ENCODE measurements at places on chromosomes 1 and 21.
A peak's percentile ranks its signal among the peaks of the same experiment; 100 is the strongest.

GRCh38 chr1:201730611-201731010, 98.3 kb upstream of the IPO9 start:
- DNase-seq: no peak

DNA sequence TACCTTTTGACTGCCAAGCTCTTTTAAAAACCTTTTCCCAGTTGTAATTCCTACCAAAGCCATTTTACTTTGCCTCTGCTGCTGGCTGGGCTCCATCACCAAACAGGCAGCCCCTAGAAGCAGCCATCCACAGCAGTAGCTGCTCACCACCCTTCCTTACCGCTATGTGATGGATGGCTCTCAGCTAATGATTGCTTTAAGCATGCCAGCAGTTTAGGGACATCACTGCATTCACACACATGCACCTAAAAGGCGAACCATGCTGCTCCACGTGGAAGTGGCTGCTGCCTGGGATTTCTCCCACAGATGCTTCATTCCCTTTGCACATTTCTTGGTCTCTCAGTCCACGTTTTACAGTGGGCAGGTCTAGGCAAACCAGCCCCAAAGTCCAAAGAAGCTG, 46.3 kb upstream of the PDE9A start:
- DNase-seq: no peak

DNA sequence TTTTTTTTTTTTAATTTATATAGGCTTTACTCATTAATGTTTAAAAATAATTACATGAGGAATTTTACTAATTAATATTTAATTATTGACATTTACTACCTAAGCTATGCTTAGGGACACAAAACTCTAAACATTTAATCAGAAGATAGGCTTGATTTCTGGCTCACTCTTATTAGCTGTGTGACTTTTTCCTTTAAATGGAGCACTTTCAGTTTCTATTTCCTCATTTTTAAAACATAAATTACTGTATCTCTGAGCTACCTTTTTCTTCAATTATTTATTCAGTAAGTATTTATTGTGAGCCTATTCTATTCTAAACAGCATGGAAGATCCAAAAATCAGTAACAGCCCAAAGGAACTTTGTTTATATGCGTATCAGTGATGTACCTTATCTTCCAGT, 40.5 kb downstream of the MAP3K7CL start:
- DNase-seq: no peak

DNA sequence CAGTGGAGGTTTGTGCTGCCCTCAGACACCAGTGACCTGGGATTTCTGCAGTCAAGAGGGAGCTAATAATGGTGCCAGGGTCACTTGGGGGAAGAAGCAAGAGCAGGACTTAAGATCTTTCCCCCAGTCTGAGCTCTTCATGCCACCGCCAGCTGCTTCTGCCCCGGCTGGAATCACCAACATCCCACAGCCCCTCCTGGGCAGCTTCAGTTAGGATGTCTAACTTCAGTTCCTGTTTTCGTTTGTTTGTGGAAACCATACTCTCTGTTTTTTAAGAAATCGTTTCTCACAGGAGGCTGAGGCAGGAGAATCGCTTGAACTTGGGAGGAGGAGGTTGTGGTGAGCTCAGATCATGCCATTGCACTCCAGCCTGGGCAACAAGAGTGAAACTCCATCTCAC, 25.6 kb upstream of the PRDM2 start:
- no peak for DNase-seq

GRCh38 chr1:155529929-155530328, 32.7 kb downstream of the ASH1L start:
- DNase-seq: no peak

DNA sequence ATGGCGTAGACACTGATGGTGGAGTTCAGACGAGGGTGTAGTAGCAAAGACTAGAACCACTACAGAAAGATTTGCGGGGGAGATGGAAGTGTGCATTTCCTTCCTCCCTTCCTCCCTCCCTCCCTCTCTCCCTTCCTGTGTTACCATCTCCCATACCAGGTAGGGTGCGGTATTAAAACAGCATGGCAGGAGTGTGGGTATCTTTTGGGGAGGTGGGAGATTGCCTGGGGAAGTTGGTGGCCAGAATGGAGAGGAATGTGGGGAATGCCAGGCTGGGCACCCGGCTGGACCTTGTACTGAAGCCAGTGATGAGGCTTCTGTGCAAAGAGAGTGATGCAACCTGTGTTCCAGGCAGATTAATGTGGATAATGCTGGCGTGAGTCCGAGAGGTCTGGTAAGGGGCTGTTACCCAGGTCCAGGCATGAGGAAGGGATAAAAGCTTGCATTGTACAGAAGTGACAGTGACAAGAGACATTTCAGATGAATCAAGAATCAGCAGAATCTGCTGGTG, 30.3 kb upstream of the PPP2R5A start:
- no peak for DNase-seq

- no peak for DNase-seq
Observed at GRCh38 chr1:226248091-226248490, 24.6 kb downstream of the MIXL1 start.

GRCh38 chr1:30900931-30901560, 7.5 kb downstream of the SDC3 start:
- no peak for DNase-seq

DNA sequence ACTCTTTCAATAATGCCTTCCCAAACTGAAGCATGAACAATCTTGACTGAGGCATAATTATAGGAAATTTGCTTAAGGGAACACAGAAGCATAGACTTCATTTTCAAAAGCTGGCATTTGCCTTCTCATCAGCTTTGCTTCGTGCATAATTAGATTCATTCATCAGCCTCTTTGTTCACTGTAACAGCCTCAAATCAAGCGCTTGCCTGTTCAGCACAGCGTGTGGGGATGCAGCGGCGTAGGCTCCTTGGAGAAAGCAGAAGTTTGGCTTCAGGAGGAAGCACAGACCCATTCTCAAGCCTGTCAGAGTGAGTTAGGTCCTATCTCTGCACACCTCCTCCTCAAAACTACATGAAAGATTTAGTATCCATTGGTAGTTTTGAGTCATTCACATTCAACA, 246.4 kb upstream of the MAP1LC3C start:
- DNase-seq: no peak

- DNase-seq: no peak
Observed at GRCh38 chr1:114690148-114690547, 5.2 kb downstream of the AMPD1 start.

GRCh38 chr1:27141266-27142003, 13.5 kb downstream of the SLC9A1 start:
- peak; percentile 94 for DNase-seq

DNA sequence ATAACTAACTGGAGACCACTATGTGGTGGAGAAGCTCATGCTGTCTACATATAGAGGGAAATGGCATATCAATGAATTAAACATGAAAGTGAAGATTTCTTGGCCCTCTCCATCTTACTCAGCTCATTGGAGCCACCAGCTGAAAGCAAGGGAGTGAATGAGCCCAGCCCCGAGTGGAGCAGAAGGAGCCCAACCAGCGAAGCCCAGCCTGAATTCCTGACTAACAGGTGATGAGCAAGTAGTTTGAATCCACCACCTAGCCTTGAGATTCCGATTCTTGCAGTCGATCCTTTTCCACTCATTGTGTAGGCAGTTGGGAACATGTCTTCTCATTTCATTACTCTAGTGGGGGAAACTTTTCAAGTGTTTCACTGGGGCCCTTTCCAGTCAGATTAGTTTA, 18.6 kb upstream of the ST6GALNAC3 start:
- no peak for DNase-seq

DNA sequence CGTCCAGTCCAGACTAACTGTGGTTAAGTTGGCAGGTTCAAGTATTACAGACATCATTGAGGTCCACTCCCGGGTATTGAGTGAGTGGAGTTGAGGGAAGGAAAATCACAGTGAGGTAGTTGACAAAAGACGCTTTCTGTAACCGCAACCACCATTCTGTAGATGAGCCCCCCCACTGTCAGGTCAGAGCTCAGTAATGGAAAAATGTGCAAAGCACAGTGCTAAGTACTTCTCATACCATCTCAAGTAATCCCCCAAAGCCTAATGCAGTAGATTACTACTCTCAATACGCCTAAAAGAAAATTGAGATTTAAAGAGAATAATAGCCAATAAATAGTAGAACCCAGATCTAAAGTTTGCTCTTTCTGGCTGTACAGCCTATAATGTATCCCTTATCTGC, 522.8 kb downstream of the LMO4 start:
- no peak for DNase-seq

DNA sequence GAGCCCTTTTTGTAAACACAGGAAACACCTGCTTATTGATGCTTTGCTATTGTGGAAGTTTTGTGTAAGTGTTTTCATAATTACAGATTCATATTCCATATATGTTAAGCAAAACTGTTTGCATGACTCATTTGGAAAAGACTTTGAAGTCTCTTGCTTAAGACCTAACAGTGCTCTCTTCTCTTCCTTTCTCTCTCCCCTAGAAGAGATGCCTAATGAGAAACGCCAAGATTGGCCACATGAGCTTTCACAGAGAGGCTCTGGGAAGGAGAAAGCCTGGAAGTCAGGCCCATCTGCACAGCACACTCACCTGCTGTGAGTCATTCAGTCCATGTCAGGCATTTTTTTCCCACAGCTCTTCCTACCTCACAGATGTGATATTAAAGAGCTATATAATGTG, 101.6 kb upstream of the PALMD start:
- DNase-seq: peak; percentile 15

GRCh38 chr1:15038232-15039016, 115.1 kb upstream of the TMEM51 start:
- DNase-seq: no peak

DNA sequence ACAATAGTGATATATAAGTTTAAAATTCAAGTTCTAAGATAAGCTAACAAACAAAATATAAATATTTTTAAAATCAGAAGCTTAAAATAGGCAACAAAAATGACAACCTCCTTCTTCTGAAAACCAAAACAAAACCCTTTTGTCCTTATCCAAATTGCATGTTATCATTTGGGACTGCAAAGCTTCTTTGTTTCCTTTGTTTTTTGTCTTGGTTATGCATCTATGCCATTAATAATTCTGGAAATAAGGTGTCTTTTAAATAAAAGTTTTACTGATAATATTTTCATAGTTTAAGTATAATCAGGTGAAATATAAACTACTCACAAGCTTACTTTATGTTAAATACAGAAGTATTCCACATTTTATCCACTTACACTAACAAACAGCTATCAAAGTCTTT, 20.5 kb downstream of the ADSS2 start:
- DNase-seq: no peak

DNA sequence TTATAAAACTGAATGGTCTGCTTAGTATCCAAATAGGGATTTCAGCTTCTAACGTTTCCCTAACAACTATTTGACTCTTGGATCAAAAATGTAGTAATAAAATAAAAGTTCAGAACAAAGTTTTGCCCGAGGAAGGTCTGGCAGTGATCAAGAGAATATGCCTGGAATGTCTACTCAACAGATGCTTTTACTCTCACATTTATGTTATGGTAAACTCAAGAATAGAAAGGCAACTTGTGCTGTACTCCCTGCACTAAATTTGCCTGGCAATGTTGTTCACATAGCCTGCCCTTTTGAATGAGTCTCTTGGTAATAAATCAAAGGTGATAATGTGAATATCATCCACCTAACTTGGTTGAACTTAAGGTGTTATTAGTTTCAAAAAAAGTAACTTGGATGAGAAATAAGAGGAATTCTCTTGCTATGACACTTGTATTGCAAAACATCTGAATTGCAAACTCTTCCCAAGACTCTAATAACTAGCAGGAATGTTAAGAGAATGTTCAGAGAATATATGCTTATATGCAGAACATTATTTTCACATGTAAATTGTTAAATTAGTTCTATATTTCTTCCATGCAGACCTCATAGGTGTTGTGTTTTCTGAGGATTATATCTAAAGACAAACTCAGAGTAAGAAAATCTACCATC, 215.8 kb downstream of the COL24A1 start:
- DNase-seq: no peak

GRCh38 chr1:70319750-70320149, 34.8 kb downstream of the ANKRD13C start:
- no peak for DNase-seq

GRCh38 chr1:4944911-4945310, 290.5 kb downstream of the AJAP1 start:
- no peak for DNase-seq

GRCh38 chr1:202599669-202600431, 110.4 kb downstream of the SYT2 start:
- peak; percentile 36 for DNase-seq

DNA sequence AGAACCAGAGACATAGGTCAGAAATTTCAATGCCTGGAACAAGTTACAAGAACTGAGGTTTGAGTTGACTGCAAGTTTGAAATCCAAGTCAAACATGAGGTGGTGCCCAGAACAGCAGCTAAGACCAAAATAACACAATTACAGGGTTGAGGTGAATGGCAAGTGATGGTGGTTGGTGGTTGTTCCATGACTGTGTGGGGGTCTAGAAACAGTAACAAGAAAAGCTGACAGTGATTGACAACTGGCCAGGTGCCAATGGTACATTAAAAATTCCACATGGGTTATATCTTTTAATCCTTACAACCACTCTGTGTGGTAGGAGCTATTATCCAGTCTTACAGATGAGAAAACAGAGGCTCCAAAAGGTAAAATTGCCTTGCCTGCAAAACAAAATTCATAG, 32.0 kb downstream of the RIMS3 start:
- DNase-seq: no peak

GRCh38 chr1:7516341-7516740, 254.8 kb upstream of the VAMP3 start:
- DNase-seq: no peak

DNA sequence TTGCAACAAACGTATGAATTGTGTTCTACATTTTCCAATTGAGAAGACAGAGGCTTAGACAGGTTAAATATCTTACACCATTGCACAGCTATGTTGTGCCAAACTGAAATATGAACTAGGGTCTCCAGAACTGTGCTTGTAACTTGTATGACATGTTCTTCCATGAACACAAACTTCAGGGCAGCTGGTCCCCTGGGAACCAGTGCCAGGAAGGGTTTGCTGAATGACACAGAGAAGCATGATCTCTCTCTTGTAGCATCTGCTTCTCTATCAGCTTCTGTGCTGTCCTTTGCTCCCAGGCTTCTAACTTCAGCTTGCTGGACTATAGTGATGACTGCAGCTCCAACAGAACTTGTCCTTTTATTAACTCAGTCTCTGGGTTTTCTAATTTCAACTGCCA, 385.5 kb downstream of the SIPA1L2 start:
- DNase-seq: no peak

DNA sequence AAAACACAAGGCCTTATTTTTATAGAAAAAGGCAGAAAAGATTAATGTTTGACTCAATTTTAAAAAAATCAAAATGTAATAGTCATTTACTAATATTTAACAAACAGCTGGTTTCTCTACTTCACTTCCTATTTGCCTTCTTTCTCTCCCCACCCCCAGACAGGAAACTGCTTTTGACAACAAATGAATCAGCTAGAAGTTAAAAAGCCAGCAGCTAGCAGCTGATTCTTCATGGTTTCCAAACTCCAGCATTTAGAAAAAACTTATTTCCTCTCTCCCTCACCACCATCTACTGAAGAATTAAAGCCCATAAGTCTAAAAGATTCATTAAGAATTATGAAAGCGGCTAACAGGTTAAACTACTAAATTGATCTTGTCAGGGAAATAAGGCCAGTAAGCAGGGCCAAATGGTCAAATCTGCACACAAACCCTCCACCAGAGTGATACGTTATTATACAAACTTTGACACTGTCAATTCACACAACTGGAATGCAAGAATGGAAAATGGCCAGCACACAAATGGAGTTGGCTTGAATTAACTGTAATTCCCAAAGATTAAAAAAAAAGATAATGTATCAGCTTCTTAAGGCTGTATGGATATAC, 4.0 kb downstream of the WDR26 start:
- no peak for DNase-seq

GRCh38 chr1:46491443-46492268, 2.0 kb downstream of the DMBX1 start:
- no peak for DNase-seq
